ENCODE measurements at places on chromosomes 5 and 9.

- DNase-seq: no peak
These were observed 94.4 kb downstream of the TMEM215 start for GRCh38 chr9:32877639-32878217.

GRCh38 chr5:173581408-173582215, 34.8 kb downstream of the BOD1 start:
- no peak for DNase-seq

GRCh38 chr5:178110-178509, 13.2 kb upstream of the LRRC14B start:
- no peak for DNase-seq

DNA sequence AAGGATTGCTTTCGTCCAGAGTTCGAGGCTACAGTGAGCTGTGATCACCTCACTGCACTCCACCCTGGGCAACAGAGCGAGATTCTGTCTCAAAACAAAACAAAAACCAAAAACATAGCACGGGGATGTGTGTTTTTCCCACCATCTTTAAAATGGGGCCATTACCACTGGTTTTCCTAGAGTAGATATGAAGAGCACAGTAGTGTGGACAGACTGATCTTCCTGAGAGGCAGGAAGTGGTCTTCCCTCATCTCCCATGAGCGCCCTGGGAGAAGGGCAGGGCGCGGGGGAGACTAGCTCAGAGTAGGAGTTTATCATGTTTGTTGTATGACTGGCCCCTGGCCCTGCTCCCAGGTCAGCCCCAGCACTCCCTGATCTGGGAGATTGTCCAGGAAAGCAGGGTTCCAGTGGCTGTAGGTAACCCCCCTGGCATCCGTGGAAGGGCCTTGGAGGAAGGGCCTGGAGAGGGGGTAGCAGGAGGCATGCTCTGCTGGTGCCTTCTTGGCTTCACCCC, 2.3 kb downstream of the SUSD3 start:
- no peak for DNase-seq

DNA sequence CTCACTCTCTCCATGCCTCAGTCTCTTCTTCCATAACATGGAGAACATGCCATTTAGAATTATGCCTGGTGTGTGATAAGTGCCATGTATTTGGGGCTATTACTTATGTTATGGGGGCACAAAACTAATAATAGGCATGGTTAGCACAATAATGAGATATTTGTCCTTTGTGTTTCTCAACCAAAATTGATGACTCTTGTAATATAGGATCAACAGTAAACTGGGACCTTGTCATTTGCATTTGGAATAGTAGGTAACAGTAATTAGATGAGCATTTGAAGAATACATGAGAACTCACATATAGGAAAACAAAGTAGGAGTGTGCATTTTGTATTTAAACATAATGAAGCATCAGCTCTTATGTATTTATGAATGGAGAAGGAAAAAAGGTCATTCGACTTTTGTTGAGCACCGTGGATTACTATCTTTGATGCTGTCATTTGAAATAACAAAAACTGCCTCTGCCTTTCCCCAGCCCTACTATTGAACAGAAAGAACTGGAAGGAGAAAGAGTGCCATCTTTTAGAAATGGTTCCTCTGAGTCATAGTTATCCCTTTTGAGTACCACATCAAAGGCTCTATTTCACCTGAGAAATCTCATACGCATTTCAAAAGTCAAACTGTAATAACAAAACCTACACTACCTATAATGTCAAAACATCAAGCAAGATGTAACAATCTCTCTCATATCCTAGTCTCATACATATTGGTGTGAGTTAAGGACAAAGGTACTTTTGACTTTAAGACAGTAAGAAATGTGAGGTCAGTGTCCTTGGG, 655.2 kb downstream of the PDE4D start:
- no peak for DNase-seq

- DNase-seq: no peak
These were observed 520.3 kb downstream of the DTWD2 start for GRCh38 chr5:118468085-118468484.

DNA sequence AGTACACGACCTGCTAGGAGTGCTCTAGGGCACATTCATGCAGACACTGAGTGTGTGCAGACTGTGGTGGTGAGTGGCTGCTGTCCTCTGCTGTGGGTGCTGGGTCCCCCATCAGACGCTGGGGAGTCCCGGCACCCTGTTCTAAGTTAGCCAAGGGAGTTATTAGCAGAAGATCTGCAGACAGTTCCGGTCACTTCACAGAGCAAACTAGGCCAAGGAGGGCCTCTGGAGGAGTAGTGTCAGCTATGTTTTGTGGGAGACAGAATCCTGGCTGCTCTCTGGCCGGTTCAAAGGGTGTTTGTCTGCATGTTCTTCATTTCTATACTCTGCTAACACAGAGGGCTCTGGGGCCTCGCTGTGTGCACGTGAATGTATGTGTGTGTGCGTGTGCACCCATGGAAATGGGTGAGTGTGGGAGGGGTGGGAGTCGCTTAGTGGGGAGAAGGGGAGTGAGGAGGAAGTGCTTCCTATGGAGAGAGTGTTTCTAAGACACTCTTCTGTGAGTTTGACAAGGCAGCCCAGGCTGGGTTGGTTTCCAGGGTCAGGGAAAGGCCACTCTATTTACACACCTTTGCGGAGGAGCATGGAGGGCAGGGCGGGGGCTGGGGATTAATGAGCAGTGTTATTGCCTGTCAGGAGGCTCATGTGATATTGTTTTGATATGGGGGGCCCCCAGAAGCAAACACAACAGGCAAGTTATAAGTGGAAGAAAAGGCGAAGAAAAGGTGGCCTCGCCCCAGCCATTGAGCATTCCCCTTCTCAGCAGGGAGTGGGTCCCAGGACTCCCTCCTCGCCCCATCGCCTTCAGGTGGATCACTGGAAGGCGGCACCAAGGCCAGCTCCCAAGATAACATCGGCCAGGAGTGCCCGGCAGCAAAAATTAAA, 68.9 kb downstream of the MACROH2A1 start:
- no peak for DNase-seq

DNA sequence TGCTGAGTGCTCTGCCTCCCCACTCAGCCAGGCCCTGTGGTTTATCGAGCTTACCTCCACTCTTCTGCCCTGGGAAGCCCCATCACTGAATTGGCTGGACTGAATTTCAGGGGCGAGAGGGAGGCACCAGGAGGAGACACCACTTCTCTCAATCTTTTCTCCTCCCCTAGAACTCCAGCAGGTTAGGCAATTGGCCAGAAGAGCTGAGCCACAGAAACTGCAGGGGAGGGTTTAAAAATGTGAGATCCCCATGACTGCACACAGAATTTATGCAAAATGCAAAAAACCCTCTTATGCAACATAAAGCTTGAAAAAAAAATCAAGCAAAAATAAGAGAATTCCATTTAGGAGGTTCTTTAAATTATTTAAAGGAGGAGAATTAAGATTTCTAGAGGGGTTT, 29.9 kb downstream of the TUT7 start:
- DNase-seq: no peak

DNA sequence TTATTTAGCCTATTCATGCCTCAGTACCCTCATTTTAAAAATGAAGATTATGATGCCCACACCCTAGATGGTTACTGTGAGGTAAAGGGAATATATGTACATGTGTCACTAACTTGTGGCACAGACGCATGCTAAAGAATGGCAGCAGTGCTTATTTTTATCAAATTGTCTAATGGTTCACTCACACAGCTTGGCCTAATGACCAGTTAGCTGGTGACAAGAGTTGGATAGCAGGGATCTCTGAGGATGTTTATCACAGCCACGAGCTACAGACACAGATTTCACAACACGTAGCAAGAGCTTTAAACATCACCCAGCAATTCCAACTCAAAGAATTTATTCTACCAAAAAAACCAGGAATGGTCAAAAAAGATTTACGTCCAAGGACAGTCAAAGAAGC, 7.2 kb downstream of the BAG1 start:
- no peak for DNase-seq

GRCh38 chr9:104786293-104786692, 22.4 kb downstream of the NIPSNAP3B start:
- no peak for DNase-seq

GRCh38 chr5:37938076-37938852, 98.4 kb upstream of the GDNF start:
- DNase-seq: no peak

- DNase-seq: no peak
These were observed 100.4 kb upstream of the MAMDC2 start for GRCh38 chr9:69943148-69943806.

- DNase-seq: no peak
These were observed 545 bp downstream of the HMGCS1 start for GRCh38 chr5:43312699-43313034.

DNA sequence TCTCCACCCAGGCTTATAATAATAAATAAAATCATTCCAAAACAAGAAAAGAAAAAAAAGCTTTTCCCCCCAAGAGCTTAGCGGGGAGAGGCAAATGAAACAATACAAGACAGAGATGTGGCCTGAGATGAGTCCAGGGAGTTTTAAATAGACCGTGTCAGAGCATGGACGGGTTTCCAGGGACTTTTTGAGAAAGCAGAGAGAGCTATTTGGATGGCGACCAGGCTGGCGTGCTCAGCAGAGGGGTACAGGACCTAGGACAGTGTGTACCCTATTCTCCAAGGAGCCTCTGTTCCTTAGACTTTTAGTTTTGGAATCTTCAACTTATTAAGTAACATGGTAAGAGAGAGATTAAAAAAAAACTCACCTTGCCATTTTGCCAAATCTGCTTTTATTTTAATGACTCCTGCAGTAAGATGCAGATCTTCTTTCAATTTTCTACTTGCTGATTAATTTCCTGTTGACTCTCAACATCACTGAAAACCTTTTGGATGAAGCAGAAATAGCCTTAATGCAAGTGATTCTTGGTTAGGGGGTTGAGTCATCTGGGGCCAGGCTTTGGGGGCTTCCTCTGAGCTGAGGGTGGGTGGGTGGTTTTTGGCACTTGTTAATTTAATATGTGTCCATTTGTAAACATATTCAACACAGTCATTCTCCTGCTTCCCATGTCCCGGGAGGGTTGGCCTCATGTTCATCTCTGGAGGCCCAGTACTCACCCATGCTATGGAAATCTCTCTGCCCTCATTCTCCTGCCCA, 49.6 kb upstream of the OSMR start:
- no peak for DNase-seq

DNA sequence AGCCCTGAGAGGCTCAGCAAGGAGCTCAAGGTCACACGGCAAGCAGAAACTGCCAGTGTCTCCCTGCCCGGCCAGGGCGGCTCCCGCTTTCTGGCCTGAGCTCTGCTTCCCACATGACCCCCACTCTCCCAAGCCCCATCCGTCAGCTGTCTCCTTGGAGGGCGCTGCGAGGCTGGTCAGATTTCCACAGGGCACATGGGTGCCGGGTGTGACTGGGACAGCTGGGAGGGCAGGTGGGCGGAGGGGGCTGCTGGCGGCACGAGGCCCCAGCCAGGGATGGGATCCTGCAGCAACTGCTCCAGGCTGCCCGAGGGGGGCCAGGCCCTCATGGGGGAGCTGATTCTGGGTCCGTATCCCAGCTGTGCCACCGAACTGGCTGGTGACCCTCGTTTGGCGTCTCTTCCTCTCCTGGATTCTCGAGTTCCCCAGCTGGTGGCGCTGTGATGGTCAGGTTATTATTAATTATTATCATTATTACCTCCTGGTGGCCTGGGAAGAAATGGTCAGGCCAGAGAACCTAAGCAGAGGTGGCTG, 12.9 kb upstream of the WDR38 start:
- no peak for DNase-seq

DNA sequence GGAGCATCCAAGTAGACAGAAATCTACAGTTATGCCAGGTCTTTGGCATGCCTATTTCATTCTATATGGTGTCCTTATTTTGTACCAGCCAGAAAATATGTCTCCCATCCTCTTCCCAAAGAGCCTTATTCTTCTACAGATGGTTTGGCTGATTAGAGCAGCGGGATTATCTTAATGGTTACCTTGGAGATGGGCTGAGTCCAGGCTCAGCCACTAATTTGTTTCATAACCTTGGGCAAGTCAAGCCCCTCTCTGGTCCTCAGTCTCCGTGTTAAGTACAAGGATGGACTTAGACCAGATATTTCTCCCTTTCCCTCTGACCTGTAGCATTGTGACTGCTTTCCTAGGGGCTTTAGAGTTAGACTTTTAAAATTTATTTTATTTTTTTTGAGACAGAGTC, 11.1 kb upstream of the GLE1 start:
- no peak for DNase-seq

- no peak for DNase-seq
These were observed 128.8 kb upstream of the PANK3 start for GRCh38 chr5:168707716-168708695.

GRCh38 chr5:131384616-131385214, 120.9 kb downstream of the CDC42SE2 start:
- no peak for DNase-seq

- no peak for DNase-seq
These were observed 1690.7 kb upstream of the CDH9 start for GRCh38 chr5:28729067-28729466.

DNA sequence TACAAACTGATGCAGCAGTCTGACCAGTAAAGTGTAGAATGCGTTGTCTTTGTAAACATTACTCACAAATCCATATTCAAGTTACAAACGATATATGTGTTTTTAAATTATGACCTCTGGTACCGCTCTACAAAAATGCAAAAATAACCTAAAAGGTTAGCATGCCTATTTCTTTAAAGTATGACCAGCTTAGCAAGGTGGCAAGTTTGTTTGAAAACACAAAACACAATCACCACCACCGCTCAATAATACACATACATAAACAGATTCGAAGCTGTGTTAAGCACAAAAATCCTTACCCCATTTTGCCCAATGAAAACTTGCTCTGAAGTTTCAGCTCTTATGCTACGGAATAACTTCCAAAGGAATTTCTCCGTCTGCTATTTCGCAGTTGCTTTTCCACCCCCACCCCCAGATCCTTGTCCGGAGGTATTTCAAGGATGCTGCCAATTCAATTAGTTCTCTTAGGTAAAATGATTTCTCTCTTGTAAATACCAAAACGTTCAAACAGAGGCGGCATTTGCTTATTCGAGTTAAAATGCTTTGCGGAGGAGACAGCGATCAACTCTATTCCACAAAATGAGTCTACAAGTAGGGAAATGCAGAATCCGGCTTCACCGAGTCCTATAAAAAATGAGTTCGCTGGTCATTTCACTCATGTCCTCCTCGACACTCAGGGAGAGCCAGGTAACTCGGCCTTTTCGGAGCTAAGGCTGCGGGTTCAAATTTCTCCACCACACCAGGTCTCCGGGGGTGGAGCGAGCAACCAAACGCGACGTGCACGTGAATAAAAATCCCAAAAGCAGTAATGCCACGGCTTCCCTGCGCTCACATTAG, 1.2 kb downstream of the HOMER1 start:
- no peak for DNase-seq
